Adipocyte (in vitro differentiated cells): ENCODE measurements at places on chromosomes 6 and 20.

GRCh38 chr6:95593025-95593424, 15.7 kb downstream of the MANEA start:
- no peak for DNase-seq

- DNase-seq, result peak; percentile 15
Measured at GRCh38 chr6:14396826-14397517, 279.4 kb downstream of the CD83 start.

- peak; percentile 68 for DNase-seq
Measured at GRCh38 chr6:111721753-111722154, 116.1 kb upstream of the TRAF3IP2 start.

GRCh38 chr6:100657678-100658330, 193.1 kb upstream of the SIM1 start:
- peak; percentile 48 for DNase-seq

- DNase-seq, result peak; percentile 22
Measured at GRCh38 chr6:105873211-105873704, 212.9 kb upstream of the PRDM1 start.

- DNase-seq, result no peak
Measured at GRCh38 chr6:20882014-20882413, 347.8 kb downstream of the CDKAL1 start.

DNA sequence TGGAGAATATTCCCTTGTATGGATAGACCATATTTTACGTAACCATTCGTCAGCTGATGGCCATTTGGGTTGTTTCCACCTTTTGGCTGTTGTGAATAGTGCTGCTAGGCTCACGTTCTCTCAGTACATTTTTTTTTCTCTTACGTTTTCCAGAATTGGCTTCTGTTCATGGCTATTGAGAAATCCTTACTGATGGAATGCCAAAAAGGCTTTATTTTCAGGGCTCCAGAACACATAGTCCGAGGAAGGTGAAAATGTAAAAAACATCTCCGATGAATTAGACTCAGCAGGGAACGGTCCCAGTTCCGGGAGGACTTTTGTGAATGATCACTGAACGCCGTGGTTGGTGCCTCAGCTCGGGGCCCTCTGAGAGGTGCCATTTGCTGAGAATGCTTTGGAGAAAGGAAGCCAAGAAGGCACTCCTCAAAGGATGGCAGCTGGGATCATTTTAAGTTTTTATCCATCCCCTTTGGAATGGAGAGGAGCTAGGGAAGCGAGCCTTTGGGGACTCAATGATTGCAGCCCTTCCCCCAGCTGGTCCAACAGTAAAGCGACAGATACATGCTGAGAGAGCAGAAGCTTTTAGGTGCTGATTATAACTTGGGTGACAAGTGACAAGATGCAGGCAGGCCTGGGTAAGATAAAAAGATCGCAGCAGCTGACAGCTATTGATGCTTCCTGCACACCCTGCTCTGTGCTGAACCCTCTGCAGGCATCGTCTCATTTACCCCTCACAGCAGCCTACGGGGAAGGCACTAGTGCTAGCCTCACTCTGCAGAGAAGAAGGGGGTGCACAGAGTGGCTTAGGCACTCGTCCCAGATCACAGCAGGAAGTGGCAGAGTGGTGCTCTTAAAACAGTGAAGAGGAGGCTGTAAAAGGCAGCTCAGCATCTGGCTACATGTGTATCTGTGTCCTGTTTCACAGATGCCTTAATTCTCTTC, 133.4 kb upstream of the KCNG1 start:
- peak; percentile 68 for DNase-seq

DNA sequence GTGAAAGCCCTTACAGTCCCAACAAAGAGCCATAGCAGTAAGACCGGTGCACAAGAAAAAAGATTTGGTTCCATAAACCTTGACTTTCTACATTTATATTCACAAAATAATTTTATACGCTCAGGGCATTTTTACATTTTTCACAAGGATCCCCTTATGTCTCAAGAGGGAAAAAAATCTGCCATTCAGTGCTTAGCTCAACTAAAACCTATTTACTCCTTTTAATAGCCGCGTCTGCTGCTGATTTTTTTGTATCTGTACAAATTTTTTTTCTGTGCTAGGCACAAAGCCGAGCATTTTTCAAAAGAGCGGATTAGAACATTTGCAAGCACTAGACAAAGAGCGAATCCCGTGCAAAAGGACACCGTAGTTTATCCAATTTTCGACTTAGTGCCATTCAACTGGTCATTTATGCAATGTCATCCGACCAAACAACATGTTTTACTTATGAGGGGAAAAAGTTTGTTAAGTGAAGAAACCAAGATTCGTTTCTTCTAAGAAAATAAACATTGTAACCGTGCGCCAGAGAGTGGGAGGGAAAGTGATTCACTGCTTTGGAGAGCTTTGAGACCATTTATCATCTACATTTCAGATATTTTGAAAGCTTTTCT, 3.7 kb downstream of the TFAP2D start:
- no peak for DNase-seq

- DNase-seq, result no peak
Measured at GRCh38 chr20:32609993-32610392, 24.9 kb upstream of the NOL4L start.

- DNase-seq, result no peak
Measured at GRCh38 chr6:148954934-148955333, 208.1 kb downstream of the UST start.

DNA sequence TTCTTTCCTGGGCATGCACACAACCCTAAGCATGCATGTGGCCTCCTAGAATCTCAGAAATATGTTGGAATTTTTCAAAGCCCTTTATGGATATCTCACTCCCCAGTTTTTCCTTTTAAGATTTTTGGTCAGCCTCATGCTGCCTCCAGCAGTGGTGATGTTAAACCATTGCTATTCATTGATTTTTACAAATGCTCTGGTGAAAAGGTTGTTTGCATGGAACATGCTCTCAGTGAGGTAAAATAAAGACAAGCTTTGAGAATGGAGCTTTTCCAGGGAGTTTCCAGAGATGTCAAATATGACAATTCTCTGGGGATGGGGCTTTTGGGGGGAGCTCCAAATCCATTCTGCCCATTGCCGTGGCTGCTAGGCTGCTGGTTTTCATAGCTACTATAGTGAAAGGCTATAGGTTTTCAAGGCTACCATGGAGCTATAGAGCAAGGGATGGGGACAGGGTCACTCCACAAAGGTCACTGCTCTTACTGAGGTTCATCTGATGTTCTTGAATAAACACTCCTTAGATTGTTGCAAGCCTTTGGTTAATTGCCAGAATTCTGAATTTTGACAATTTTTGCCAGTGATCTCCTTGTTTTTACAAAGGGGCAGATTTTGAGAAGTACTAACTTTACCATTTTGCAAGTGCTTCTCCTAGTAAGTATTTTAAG, 178.1 kb upstream of the ARG1 start:
- no peak for DNase-seq

DNA sequence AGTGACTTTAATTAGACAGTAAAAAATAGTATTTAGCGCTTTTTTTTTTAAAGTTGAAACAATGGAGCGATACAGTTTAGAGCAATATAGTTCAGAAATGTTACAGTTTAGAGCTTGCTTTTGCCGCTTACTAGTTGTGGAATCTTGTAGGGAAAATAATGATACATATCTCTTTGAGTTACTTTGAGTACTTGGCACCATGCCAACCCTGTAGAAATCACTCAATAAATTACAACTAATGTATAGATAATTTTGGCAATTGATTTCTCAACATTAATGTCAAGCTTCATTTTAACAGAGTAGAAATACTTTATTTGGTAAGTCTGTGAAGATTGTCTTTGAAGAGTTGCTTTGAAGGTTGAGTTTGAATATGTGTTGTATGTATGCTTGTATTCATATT, 27.4 kb downstream of the CDC40 start:
- DNase-seq, result no peak

GRCh38 chr20:23507346-23507745, 16.4 kb downstream of the CST8 start:
- no peak for DNase-seq

DNA sequence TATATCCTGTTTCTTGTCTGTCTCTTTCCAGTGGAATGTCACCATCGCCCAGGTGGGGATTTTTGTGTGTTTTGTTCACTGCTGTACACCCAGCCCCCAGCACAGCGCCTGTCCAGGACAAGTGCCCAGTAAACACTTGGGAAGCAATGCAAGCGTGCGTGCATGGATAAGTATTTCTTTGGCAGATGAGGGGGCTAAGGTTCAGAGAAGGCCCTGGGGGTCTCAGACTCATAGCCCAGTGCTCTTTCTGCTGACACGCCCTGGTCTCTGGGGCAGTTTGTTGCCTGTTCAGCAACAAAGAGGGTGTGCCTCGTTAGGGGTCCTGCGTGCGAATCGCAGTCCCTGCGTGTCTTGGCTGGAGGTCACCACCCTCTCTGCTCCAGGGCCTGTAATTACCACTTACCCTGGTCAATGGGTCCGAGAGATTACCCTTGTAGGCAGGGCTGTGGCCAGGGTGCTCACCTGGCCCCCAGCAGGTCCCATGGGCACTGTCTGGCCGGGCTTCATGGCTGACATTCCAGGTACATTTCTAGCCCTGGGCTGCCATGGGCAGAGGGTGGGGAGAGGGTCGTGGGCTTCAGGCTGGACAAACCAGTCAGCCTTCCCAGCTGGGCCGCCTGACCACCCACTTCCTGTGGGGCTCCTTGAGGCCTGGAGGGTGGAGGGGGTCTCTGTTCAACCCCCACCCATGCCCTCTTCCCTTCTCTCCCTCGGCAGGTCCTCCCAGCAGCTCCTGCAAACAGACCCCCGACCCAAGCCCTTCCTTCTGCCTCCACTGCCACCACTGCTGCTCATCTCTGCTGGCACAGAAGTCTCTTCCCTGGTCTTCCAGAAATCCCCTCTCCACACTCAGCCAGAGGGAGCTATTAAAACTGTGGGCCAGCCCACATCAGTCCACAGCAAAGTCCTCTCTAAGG, 87.1 kb downstream of the CEBPB start:
- DNase-seq, result no peak

DNA sequence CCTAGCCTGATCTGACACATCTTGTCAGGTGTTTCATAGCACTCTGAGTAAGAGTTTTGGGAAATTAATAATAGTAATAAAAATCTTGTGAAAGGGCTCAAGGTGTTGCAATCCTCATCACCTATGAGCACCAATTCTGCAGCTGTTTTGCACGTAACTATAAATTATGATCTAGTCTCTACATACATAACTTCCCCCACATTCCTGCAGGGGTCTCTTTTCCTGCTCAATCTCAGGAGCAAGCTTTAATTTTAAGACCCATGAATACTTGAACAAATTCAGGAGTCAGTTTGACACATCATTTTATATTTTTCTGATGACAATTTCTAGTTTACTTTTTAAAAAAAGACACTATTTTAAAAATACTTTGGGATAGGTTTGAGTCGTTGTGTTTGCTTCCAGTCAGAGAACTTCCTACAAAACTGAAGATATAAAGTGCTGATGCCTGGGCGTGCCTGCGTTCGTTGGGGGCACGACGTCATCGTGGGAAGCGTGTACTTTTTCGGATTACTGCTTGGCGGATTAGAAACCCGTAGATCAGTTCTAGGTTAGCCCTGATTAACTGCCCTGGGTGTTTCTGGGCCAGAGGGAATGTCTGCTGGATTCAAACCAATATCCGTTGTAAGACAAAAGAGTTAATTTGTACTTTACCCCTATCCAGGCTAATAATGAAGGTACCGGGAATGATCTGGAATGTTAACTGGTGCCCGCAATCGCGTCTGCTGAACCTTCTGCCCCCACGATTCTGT, 1.0 kb upstream of the E2F3 start:
- peak; percentile 43 for DNase-seq

- DNase-seq, result no peak
Measured at GRCh38 chr6:111803371-111803770, 69.9 kb downstream of the FYN start.

DNA sequence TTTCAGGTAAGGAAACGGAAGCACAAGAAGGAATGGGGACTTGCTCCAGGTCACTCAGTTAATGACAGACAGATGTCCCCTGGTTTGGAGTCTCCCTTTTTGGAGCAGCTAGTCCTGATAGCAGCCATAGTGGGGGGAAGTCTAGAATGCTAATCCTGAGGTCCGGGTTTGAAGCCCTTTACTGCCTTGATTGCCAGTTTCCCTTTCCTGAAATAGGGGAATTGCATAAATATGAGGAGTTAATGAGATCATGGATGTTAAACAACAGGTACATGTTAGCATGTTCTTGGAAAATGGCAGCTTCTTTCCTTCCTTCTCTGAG, 341 bp upstream of the TTPAL start:
- no peak for DNase-seq

- DNase-seq, result no peak
Measured at GRCh38 chr20:4638826-4639225, 82.9 kb upstream of the PRND start.

- DNase-seq, result no peak
Measured at GRCh38 chr6:4568138-4568537, 208.1 kb upstream of the CDYL start.

- DNase-seq, result no peak
Measured at GRCh38 chr6:5108068-5108467, 22.9 kb downstream of the PPP1R3G start.

GRCh38 chr6:44530209-44530909, 142.9 kb downstream of the CDC5L start:
- peak; percentile 11 for DNase-seq

DNA sequence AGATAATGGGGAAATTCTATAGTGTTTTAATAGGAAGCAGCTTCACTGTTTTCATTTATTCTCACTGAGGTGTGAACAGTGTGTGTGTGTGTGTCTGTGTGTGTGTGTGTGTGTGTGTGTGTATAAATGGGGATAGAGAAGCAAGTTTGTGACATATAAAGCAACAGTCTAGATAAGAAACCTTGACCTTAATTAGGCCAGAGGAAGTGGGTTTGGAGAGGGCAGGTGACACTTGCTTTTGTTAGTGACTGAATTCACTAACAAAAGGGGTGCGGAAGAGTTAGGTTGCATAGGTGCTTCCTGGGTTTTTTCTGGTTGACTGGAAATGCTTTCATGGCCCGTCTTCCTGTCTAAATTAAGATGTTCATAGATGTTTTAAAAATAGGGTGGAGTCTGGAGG, 515.7 kb upstream of the FLRT3 start:
- DNase-seq, result no peak

DNA sequence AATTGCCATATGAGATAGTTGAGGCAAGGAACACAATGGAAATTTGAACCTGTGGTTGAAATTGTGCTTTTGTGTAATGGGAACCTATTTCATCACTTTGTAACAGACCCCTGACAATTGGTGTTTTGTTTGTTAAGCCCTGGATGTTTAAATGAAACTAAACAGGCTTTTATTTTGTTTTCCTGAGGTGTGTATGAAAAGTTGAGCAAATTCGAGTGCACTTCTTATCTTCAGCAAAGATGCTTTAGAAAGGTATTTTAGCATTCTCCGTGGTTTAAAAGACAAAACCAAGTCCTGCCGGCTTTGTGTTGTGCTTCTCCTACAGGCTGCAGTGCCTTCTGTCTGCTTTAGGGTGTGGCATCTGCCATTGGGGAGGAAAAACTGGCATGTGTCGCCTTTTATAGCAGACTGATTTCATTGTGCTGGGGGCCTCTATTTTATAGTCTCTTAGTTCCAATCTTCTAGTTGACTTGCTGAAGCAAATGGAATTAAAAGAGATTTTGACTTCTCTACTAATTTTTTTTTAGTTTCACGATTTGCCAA, 2.2 kb upstream of the ARID1B start:
- peak; percentile 49 for DNase-seq
